ENCODE measurements at places on chromosomes 7 and 10.
A peak's percentile ranks its signal among the peaks of the same experiment; 100 is the strongest.

- no peak for DNase-seq
Observed at GRCh38 chr7:16975712-16976111, 93.9 kb upstream of the AGR3 start.

GRCh38 chr7:139702313-139702731 lies 75.5 kb downstream of the HIPK2 start:
- DNase-seq = no peak

DNA sequence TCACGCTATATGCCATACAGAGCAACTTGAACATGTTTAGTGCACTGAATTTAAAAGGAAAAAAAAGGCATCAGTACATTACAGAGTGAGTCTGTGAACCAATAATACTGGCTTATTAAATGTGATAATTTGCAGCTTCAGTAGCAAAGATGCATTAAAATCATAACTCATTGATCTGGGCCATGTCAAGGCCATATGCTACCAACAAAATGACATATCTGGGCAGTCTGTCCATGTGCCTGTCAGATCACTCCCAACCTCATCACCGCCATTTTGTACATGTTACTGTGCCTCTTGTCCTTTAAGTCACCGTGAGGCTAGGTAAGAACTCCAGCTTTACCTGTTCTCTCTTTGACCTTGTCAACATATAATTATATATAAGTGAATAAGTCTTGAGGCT lies 307.4 kb upstream of the LRGUK start:
- no peak for DNase-seq

DNA sequence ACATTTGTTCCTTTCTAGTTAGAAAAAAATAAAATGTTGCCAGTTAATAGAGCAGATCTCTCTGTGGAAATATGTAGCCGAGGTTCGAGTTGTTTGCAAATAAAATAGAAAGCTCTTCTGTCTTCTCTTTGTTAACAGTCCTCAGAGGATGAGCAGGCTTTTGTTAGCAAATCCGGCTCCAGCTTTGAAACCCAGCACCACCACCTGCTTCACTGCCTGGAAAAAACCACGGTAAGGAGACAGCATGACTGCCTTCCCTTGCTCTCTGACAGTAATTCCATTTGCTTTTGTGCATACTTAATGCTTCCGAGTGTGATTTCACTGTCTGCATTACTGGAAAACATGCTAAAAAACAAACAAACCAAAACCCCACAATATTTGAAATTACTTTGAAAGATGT lies 115.6 kb downstream of the TSPAN12 start:
- no peak for DNase-seq

DNA sequence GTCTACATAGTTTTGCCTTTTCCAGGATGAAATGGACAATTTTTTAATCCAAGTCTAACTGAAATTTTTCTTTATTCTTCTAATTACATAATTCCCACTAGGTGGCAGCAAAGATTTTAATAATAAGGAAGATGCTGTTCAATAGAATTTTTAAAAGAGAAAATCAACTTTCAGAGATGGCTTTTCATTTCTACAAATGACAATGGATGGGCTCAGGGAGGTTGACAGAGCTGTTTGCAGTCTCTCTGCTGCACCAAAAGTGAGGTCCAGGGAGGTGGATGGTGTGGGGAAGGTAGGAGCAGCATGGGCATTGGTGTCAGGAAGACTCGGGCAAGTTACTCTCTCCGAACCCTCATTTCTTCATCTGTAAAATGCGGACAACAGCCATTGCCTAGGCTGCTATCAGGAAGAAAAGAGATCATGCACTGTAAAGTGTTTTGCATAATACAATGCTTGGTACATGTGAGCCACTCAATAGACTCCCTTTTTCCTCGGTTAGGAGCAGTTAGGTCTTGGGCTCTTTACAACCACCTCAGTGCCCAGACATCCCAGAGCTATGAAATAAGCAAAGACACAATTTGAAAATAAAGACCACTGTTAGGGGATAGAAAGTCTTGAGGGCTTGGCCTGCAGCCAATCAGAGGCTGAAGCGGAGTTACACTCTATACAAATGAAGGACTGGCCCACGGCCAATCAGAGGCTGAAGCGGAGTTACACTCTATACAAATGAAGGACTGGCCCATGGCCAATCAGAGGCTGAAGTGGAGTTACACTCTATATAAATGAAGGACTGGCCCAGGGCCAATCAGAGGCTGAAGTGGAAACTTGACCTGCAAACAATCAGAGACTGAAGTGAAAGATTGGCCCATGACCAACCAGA lies 107.1 kb downstream of the ABLIM1 start:
- DNase-seq = peak; percentile 38

DNA sequence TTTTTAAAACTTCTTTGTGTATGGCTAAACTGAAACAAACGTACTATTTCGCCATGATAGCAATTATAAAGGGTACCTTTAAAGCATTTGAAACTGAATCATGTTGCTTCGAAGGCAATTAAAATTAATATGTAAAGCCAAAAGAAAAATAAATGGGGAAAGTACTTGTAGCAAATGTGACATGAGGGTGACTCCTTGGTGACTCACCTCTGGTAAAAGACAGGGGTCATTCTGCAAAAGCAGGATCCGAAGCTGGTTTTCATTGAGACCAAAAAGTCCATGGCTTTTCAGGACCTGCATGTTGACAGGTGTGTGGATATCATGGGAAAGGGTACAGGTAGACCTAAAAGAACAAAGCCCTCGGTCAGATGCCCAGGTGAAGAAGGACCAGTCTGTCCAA lies 1.5 kb downstream of the ZC3HAV1L start:
- no peak for DNase-seq

DNA sequence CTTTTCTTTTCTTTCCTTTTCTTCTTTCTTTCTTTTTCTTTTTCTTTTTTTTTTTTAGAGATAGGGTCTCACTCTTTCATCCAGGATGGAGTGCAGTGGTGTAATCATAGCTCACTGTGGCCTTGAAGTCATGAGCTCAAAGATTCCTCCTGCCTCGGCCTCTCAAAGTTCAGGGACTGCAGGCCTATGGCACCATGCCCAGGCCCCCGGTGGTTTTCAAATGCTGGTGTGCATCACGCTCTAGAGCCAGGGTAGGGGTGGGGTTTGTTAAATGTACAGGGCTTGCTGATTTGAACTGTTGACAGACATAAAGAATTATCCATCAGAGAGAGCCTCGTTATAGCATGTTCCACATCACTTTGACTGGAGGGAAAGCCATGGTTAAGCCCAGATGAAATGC lies 5.8 kb downstream of the MINDY4 start:
- DNase-seq = no peak

- DNase-seq = peak; percentile 45
Observed at GRCh38 chr7:74033372-74034311, 5.7 kb downstream of the ELN start.

DNA sequence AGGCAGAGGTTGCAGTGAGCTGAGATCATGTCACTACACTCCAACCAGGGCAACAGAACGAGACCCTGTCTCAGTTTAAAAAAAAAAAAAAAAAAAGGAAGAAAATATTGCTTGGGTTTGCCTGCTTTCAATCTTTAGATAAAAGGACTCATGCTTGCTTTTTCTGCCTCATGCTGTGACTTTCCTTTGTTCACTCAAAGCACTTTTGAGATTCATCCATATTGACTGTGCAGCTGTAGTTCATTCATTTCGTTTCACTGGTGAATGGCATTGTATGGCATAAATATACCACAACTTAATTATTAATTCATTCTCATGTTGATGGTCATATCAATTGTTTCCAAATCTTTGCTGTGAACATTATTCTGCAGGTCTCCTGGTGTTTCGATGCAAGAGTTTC lies 97.6 kb upstream of the NFE2L3 start:
- DNase-seq = no peak

- no peak for DNase-seq
Observed at GRCh38 chr7:8057566-8057965, 89.0 kb downstream of the GLCCI1 start.

- DNase-seq = no peak
Observed at GRCh38 chr10:133226251-133226808, 3.7 kb upstream of the UTF1 start.

- no peak for DNase-seq
Observed at GRCh38 chr7:86978808-86979506, 80.5 kb downstream of the ELAPOR2 start.

GRCh38 chr10:90741926-90742565 lies 115.8 kb downstream of the HTR7 start:
- peak; percentile 60 for DNase-seq

GRCh38 chr10:11442001-11442773 lies 169.3 kb downstream of the USP6NL start:
- no peak for DNase-seq

DNA sequence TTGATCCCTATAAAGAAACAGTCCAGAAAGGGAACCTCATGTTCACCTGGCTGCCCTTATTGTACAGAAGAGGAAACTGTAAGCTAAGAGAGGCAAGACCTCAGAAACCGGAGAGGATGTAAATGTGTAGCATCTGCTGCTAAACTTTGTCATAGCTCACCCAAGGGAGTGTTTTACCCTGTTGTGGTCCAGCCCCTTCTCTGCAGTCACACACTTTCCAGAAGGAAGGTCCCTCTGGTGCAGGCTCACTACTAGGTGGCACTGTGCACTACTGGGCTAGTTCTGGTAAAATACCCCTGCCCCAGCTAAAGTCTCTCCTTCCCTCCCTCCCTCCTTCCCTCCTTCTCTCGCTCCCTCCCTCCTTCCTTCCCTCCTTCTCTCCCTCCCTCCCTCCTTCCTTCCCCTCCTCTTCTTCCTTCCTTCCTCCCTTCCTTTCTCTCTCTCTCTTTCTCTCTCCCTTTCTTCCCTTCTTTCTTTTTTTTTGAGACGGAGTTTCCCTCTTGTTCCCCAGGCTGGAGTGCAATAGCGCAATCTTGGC lies 42.5 kb upstream of the LCOR start:
- DNase-seq = peak; percentile 43

DNA sequence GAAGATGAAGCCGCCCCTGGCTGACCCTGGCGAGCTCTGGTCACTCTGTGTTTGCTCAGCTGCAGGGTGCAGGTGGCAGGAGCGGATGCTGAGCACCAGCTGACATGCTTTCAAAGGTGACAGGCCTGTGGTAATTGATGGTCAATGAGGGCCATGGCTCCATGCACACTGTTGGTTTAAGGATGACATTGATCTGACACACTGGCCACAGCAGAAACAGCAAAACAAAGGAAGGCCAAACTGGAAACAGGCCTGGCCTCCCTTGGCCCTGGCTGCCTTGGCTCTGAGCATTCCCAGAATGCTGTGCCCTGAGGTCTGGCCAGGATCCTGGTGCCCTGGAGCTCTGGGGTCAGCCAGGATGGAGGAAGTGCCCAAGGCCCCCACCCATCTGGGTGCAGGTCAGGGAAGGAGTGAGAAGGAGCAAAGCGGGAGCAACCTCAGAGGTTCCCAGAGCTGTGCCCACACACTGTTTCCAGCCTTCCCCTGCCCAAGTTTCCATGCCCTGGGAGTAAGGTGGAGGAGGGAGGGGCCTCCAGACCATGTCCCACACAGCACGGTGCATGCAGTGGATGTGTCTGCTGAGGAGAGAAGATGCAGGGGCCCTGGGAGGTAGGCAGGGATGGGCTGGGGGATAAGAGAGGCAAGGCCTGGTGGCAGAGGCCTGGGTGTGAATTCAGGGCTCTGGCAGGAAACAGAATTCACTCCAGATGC lies 302.2 kb downstream of the RPS24 start:
- no peak for DNase-seq

DNA sequence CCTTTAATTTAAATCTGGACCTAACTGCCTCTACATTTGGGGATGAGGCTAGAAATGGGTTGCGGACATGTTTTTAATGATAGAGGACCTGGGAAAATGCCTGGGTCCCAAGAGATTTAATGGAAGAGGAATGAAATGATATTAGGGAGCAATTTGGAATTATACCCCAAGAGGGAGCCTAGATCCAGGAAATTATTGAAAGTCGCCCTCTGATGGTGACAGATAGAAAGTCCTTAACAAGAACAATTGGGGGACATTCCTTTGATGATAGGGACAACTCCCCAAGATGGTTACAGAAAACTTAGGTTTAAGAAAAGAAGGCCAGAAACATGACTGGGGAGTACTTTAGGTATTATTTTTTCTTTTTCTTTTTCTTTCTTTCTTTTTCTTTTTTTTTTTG lies 9.5 kb upstream of the TSGA13 start:
- DNase-seq = peak; percentile 57

DNA sequence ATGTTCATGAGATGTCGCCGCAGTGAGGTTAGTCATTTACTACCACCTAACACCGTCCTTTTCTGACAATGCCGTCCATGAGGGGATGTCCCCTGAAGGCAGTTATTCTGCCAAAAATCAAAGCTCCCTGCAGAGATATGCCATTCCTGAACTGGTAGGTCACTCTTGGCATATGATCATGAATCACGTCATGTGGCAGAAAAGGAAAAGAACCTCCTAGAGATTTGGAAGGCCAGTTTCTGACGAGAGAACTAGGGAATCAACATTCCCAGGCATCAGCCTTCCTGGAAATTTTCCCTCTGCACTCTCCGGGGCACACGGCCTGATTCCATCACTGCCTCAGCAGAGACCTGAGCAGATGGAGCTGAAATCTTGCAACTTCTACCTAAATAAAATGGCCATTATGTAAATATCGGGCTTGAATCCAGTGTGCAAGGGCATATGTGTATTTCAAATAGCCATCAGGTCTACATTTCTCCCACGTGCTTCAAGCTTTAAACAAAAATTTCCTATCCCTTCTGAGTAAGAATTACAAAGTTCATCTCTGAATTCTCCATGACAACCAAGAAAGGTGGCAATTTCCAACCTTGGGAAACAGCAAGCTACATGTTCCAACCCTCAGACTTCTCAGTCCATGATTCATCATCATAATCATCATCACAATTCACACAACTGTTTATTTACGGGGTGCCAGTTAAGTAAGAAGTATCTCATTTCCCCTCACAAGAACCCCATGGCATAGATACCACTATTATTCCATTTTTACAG lies 46.5 kb downstream of the AMPH start:
- peak; percentile 93 for DNase-seq

DNA sequence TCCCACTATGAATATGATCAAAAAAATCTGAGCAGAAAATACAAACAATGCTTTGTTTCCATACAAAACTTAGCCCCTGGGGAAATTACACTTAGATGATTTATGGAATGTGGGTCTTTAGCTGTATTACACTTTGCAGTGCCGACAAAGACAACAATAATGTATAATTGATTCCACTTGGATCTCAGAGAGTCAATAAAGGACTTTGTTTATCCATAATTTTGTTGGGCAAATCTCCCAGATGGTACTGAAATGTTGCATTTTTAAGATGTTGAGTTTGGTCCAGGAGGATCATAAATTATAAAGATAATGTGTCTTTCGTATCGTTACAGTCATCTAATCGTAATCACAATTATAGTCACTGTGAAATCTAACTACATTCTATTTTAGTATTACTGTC lies 66.9 kb upstream of the DOCK1 start:
- peak; percentile 23 for DNase-seq
